ENCODE measurements at places on chromosomes 2 and 18.

DNA sequence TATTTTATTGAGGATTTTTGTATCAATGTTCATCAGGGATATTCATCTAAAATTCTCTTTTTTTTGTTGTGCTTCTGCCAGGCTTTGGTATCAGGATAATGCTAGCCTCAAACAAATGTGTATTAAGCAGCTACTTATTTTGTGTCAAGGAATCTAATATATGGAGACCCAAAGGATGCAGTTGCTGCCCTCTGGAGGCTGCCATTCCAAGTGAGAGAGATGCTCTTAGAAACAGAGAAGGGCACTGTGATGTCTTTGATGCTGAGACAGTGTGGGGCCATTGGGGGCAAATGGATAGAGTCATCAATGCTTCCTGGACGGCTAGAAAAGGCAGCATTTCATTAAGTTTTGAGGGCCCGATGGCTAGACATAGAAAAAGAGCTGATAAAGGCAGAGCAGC, 292.6 kb downstream of the SETBP1 start:
- DNase-seq, result no peak

DNA sequence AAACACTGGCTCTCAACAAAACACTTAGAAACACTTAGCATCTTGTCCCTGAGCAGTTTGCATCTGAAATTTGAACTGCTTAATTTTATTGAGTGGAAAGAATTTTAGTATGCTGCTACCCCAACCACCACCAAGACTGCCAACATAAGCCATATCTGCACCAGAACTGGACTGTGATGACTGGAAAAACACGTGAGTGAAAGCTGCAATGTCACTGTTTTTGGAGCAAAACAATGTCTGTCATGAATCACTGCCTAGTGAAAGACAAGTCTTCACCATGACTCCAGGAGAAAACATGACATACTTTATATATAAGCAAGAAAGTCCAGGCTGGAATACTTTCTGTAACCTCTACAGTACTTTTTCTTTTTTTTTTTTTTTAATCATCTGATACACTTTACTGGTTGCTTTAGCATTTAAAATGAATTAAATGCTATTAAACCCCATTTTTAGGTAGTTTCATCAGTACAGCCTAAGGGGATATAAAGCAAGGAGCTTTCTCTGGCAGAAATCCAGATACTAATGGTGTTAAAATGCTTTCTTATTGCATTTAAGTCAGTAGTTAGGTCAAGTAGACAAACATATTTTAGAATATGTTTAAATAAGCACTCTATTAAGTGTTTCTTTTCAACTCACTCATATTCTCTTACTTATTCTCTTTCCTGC, 2129.4 kb upstream of the PIK3C3 start:
- no peak for DNase-seq

DNA sequence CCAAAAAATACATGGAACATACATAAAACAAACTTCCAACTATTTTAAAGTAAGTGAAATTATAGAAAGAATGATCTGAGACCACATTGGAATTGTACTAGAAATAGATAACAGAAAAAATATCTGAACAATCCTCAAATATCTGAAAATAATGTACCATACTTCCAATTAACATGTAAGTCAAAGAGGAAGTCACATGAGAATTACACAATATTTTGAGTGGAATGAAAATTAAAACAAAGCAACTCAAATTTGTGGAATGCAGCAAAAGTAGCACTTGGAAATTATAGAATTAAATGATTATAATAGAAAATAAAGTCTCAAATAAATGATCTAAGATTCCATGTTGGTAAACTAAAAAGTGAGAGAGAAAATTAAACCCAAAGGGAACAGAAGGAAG, 38.3 kb upstream of the CTIF start:
- DNase-seq, result no peak

- no peak for DNase-seq
These were observed 52.6 kb downstream of the COL6A3 start for GRCh38 chr2:237361194-237362004.

GRCh38 chr2:237556773-237557632, 9.4 kb upstream of the PRLH start:
- DNase-seq, result no peak

GRCh38 chr2:25491966-25492532, 150.3 kb upstream of the DNMT3A start:
- no peak for DNase-seq

- DNase-seq, result no peak
These were observed 37.2 kb downstream of the CREG2 start for GRCh38 chr2:101349893-101350662.

GRCh38 chr2:15950088-15950952, 10.0 kb downstream of the MYCN start:
- DNase-seq, result no peak

DNA sequence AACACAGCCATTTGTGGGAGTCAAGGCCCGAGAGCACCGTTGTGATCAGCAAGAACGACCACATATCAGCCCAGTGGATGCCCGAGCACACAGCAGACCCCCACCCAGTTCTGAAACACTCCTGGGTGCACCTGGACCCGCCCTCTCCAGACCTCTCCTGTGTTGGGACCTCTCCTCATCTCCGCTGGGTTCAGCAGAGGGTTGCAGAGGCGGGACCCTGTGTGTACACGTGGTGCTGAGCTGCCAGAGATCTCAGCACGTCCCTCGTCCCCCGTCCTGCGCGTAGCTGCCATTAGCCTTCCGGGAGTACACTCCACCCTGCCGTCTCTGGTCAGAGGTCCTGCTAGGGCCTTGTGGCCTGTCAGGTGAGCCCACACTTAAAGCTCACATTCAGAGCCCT, 51.7 kb downstream of the ADI1 start:
- no peak for DNase-seq

DNA sequence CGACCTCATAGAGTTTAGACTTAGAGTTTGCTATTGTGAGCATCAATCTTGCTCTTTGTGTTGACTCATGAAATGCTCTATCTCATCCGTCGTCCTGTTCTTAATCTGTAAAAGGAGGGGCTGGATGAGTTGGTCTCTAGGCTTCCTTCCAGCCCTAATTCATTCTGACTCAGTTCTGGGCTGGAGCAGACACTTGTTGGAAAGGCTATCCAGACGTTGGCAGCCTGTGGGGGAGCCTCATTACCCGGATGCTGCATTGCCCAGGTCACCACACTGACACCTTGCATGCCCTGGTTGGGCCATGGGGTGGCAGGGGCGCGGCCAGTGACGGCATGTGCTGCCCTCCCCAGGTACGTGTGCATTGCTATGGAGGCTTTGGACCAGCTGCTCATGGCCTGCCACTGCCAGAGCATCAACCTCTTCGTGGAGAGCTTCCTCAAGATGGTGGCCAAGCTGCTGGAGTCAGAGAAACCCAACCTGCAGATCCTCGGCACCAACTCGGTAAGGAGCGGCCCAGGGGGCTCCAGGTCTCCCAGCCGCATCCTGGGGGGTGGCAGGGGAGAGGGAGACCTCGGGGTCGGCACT, 61.5 kb downstream of the EFR3B start:
- no peak for DNase-seq

DNA sequence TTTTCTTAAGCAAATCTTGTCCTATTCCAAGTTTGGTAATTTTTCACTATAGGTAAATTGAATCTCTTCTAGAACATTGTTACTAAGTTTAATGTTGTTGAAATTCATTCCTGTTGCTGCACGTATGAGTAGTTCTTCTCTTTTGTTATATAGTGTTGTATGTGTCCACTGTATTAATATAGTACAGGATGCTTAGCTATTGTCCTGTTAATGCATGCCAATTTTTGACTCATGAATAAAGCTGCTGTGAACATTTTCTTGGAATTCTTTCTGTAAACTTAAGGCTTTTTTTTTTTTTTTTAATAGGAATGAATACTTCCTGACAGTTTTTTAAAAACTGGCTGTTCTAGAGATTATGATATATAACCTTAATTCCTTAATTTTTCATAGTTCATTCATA, 326.9 kb downstream of the SLC4A3 start:
- DNase-seq, result no peak

DNA sequence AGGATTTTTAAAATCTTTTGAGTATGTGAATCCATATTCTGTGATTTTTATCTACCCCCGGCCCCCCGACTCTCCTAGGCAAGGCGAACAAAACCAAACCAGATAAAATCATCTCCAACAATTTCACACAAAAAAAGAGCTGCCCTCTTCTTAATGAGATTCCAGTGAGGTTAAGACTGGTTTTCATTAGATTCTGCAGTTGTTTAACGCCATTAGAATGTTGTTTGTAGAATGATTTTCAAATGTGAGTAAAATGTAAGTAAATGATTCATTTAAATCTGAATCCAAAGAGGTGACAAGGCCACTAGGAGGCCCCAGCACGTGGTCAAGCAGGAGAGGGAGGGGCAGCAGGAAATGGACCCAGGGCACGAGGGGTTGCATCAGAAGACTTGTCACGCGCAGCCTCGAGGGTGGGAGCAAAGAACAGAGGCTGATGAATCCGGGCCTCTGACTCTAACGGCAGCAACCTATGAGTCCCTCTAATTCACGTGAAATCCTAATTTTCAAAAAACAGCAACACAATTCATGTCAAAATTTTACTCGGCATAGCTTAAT, 24.3 kb upstream of the KLHL29 start:
- no peak for DNase-seq

DNA sequence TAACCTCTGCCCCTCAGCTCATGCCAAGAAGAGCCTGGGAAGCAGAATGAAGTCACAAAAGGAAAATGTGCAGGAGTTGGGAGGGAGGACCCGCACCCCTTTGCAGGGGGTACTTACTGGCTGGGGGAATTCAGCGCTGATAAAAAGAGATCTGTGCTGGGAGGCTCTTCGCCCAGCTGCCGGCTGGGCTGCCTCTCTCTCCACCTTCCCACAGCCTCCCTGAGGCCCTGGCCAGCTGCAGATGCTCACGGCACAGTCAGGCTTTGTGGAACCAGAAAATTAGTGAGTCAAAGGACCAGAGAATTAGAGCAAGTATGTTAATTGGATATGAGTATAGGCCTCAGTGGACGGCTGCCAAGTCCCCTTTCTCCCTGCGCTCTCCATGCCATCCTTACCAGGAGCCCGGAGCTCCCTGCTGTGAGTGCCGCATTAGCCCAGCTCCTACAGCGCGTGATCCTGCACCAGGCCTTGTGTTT, 181.7 kb upstream of the SH3BP4 start:
- DNase-seq, result no peak

DNA sequence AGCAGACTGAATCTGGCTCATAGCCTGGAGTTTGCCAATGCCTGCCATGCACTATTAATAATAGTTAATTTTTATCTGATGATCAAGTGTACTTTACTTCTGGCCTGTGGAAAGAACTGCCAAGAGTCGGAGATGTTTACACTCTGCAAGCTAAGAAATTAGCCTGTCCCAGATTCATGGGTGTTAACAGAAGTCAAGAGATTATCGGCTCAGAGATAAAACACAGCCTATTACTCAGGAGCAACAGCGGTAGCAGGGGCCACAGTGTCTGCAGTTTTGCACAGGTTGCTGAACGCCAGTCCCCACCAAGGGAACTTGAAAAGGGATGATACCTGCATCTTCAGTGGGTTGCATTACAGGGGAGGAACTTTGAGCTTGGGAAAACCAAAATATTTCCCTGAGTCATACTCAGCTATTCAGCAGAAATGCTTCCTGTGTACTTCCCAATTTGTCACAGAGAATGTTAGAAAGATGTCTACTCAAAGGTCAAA, 4.3 kb upstream of the ADI1 start:
- no peak for DNase-seq

- DNase-seq, result no peak
These were observed 92.8 kb upstream of the MSH2 start for GRCh38 chr2:47309952-47310800.

DNA sequence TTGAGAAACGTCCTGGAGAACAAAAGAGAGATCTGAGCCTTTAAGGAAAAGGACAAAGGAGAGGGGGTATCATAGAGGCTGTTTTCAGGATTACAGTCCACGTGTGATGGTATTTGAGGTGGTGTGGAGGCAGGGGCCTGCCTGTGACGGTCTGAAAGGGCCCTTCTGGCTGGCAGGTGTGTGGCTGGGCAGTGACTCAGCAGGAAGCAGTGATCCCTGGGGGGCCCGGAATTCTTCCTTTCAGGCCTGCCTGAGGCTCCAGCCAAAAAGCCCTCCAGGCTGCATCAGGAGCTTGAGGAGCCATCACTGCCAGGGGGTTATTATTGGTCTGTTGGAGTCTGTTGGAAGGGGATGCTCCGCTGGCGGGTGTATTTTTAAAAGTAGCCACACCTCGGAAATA, 97.2 kb upstream of the TMEM18 start:
- no peak for DNase-seq

GRCh38 chr2:18132697-18133096, 254.2 kb downstream of the KCNS3 start:
- DNase-seq, result no peak

GRCh38 chr2:45637440-45637839, 14.0 kb upstream of the PRKCE start:
- DNase-seq, result no peak

DNA sequence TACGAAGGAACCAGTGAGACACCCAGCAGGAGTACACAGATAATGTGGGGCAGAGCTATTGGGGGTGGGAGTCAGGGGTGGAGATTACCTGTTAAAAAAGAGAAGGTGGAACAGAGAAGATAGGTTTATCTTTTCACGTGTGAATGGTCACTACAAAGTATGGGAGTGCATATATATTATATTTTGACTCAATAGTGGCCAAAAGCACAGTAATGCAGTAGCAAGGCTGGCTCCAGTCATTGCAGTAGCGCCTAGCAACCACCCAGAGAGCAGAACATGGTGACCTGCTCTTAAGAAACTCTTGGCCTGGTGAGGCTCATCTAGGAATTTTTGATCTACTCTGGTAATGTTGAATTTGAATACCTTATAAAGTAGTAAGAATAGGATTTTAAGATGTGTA, 1.0 kb downstream of the IMPACT start:
- DNase-seq, result no peak

DNA sequence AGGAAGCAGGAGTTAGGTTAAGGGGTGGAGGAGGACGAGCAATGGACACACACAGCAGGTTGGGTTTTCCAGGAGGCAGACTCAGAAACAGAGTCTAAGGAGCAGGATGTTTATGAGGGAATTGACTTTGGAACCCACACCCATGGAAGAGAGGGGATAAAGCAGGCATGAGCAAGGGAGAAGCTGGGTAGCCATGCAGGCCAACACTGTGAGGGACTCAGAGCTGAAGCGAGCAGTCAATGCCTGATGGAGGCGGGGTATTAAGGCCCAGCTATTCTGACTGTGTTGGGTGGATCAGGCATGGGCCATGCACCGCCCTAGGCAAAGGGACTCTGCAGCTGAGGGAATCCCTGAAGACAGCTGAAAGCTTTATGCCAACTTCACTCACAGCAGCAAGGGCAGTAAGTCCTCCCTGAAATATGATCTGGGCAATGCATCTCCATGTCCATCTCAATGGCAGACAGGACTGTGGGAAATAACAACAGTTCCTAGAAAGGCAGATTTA, 37.6 kb downstream of the TEX51 start:
- DNase-seq, result no peak

- no peak for DNase-seq
These were observed 24.9 kb upstream of the CATIP start for GRCh38 chr2:218331745-218332144.

GRCh38 chr2:66164470-66164869, 270.5 kb upstream of the MEIS1 start:
- no peak for DNase-seq

DNA sequence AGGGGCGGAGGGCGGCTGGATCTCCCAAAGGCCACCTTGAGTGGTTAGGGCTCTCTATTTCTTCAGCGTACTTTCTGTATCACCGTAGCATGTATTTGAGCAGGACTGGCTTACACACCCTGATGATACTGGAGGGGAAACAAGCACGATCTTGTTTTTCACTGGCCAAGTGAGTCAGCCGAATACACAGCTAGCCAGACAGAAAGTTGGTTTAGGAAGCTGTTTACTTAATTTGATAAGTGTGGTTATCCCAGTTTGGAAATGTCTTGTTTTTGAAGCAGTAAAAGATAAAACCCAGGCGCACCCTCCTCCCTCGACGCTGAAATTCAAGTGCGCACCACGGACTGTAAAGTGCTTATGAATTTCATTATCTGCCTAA, 582 bp downstream of the RIOK3 start:
- DNase-seq, result no peak
